ENCODE measurements at places on chromosomes 1 and 21.

- DNase-seq: no peak
Measured at GRCh38 chr1:35924838-35925237, 6.1 kb upstream of the AGO3 start.

DNA sequence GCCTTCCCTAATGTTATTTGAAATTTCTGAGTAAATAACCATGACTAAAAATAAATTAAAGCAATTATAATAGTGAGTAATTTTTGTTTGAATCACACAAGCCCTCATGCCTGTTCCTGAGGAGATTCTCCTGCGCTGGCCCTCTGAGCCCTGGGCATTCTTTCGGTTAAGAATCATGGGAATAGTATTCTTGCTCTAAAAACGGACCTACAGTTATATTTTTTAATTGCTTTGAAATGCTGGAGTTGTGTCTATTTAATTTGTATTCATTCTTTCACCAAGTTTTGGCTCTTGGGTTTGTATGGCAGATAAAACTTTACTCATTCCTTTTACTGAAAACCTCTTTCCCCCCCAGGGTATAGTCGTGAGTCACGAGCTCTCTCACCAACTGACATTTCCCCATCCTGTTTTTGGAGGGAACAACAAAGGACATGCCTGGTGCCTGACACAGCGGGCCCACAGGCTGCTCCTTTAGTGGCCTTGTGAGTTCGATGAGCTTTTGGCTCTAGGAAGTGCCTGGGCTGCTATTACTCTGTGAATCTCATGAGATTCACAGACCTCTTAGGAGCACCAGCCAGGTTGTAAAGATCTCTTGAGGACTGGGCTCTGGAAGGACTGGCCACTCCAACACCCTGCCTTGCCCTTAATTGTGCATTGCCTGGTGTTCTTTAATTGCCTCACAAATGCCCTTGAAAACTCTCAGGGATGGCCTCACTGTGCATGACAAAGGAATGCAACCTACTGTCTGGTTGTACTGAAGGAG lies 58.6 kb downstream of the DDR2 start:
- no peak for DNase-seq

GRCh38 chr1:160743266-160743665 lies 4.2 kb downstream of the SLAMF7 start:
- no peak for DNase-seq

GRCh38 chr1:77797991-77798390 lies 18.5 kb downstream of the MIGA1 start:
- DNase-seq: no peak

DNA sequence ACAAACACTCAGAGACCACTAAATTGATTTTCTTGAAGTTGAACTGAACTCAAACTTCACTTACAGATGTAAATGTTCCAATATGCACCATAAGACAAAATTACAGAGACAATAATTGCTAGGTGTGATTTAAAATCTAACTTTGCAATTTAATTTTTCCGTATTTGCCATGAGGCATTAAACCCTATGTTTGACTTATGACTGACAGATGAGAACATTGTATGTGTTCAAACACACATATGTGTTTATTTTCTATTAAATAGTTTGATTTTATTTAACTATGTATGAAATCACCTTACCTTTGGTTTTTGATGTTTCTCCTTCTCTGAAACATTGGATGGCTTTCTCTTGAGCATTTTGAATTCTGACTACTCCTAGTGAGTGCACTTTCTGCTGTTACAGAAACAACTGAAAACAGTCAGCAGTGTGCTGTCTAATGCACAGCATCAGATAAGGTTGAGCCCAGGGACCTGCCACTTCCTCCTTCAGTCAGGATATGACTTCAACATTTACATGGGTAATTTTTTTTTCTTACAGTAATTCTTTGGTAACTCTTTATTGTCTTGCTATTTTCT lies at the start of gene SAMSN1:
TSS of gene SAMSN1 (minus strand) at position 410 of the 575 bp plus-strand sequence. CDS start at position 356, 54 bp downstream.
- DNase-seq: no peak

GRCh38 chr1:88650676-88651418 lies 33.2 kb upstream of the PKN2 start:
- no peak for DNase-seq

- DNase-seq: no peak
Measured at GRCh38 chr1:203629507-203630082, 3.0 kb downstream of the ATP2B4 start.

- no peak for DNase-seq
Measured at GRCh38 chr1:29675481-29676263, 439.4 kb downstream of the PTPRU start.

DNA sequence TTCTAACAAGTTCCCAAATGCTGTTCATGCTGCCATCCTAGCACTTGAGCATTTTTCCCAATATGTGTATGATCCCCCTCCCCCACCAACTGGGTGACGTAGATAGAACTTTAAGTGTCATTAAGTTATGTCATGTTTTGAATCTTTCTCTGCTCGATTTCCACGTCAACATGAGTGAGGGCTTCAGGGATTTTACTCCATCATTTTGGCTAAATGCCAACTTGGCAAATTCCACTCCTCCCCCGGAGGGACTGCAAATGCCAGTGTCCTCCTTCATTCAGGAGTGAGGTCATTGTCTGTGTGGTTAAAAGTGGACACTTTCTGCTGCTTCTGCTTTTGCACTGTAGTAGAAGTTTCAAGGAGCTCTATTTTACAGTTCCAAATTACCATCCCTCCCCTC lies 201.7 kb downstream of the FGGY start:
- no peak for DNase-seq

- DNase-seq: no peak
Measured at GRCh38 chr1:6884652-6885153, 99.4 kb downstream of the CAMTA1 start.

DNA sequence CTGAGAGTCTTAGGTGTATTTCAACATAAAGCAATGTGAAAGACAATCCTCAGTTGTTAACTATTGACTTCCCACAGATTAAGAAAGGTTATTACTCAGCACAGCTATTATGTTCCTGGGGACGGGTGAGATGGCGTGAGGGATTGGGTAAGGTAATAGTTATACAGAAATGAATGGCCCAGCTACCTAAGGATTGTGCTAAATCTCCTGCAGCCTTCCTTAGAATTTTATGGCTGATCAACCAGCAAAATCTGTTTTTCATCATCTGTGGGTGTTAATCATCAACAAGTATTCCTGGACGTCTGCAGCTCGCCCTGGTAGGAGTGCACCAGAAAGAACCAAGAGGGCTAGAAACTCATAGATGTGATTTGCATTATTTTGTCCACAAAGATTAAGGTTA lies 146.0 kb upstream of the IVNS1ABP start:
- DNase-seq: no peak

GRCh38 chr1:243364330-243364729 lies 108.5 kb downstream of the SDCCAG8 start:
- no peak for DNase-seq

- DNase-seq: no peak
Measured at GRCh38 chr21:38905752-38906151, 100.0 kb downstream of the ETS2 start.

DNA sequence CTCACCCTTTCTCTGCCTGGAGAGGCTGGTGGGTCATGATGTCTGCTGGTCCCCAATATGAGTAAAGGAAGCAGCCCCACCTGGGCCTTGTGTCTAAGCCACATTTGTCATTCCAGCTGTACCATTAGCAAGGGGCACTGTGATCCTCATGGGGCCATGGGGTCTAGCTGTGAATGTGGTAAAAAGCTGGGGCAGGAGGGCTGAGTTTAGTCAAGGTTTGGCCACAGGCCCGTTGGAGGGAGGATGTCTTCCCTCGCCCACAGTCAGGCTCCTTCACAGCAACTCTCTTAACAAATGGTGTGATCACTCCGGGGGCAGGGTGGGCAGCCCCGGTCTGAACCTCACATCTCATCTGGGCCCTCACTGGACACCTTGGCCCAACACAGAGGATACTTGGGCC lies 115.4 kb downstream of the DMRTB1 start:
- DNase-seq: no peak

DNA sequence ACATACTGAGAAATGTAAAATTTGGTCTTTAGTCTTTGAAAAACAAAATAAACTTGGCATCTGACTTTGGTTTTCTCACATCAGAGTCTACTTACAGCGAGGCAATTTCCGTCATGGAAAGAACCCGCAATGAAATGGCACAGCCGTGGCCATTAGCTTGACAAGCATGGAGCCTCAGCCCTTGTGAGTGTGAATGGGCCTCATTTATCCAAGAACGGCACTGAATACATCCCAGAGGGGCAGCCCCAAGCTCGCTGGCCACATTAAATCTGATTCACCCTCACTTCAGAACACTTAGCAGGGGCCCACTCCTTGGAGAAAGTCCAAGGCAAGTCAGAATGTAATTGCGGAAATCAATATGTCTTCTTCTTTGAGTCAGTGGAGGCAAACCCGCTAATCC lies 64.8 kb downstream of the ERG start:
- DNase-seq: no peak

- no peak for DNase-seq
Measured at GRCh38 chr1:42949312-42950115, 9.2 kb downstream of the SLC2A1 start.

- DNase-seq: no peak
Measured at GRCh38 chr1:172342584-172343239, 77.8 kb upstream of the C1orf105 start.

DNA sequence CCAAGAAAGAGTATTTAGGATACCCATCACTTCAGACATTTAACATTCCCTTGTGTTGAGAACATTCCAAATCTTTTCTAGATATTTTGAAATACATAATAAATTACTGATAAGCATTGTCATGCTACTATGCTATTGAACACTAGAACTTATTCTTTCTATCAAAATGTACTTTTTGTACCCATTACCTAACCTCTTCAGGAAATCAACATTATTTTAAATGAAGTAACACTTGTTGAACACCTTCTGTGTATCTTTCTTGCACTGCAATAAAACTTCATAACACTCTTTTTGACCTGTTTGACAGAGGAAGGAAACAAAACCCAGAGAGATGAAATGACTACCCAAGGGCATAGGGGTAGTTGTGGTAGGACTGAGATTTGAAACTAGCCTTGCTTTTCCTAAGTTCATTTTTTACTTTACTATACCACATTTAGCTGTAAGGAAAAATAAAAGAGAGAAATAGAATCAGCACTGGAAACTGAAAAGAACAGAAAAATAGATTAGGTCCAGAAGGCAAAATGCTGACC lies 99.4 kb downstream of the UCHL5 start:
- no peak for DNase-seq

DNA sequence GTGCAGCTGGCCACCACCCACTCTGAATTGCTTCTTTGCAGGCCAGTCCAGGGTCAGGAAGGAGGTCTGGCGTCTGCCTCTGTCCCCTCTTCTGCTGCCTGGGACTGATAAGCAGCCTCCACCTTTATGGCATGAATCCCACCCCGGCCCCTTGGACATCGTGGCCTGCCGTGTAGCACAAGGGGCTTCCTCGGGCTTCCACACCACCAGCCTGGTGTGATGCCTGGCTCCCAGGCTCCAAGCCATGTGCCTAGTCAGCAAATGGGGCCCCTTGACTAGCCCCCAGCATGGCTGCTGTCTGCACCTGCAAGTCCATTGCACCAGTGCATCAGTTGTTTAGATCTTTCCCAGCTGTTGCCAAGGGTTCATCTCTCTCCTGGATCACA lies 9.9 kb upstream of the ARF1 start:
- no peak for DNase-seq

DNA sequence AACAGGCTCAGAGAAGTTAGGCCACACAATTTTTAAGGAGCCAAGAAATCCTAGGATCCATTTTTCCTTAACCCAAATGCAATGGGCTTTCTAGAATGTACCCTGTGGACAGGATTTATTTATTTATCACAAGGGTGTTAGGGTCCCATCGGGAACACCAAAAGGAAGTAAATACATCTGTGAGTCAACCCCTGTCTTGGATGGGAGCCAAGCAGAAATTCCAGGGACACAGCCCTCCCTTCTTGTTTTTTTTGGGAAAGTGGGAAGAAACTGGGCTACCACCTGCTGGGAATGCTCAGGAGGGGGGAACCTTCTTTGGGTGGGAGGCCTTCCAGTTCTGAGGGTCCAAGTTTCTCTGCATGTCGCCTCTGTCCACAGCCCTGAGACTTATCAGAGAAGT lies 1.3 kb downstream of the CRNN start:
- no peak for DNase-seq

GRCh38 chr1:35505911-35506798 lies 51.0 kb downstream of the KIAA0319L start:
- no peak for DNase-seq

DNA sequence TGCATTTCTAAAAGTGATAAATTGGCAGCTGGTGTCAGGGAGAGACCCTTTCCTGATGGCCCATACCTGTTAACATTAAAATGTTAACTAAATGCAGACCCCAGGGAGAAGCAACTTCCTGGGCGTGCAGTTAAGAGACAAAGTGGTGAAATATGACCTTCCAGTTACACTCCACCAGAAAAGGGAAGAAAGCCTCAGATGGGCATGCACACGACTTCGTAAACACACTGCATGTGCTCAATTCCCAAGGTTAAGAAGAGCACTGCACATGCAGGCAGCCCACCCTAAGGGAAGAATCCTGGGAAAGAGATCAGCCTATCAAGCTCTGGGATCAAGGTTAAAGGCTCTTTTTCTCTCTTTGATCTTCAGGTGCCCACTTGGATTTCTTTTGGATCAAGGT lies 9.7 kb upstream of the GBP6 start:
- DNase-seq: no peak

DNA sequence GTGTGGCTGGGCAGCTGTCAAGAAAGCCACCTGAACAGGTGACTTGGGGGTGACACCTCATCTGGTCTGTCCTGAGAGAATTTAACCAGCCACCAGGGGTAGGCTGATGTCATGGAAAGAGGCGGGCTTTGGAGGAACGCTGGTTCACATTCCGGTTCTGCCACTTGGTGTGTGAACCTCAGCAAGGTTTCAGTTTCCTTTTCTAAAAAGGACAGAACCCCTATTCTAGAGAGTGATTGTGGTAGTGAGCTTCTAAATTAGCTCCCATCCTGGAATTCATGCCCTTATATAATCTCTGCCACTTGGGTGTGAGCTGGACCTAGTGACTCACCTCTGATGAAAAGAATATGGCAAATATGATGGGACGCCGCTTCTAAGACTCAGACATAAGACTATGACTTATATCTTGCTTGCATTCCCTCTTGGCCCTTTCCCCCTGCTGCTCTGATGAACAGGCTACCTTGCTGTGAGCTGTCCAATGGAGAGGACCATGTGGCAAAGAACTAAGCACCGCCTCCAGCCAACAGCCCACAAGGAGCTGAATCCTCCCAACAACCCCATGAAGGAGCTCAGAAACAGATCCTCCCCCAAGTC lies 332.1 kb downstream of the RRAGC start:
- no peak for DNase-seq

- DNase-seq: no peak
Measured at GRCh38 chr21:43764576-43765495, 11.3 kb downstream of the CSTB start.

DNA sequence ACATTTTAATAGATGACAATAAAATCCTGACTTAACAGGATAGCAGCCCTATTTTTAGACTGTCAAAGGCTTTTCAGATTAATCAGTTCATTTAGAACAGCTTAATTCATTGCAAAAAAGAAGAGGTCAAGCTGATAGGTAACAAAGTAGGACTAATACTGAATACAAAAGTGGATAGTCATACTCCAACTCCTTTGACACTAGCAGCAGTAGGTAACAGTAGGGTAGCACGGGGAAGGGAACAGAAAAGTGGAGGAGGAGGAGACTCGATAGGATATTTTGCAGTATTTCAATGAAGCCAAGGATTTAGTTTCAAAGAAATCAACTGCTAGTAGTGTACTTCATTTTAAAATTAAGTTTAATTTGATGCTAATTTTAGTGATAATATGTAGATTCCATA lies 51.1 kb downstream of the USP1 start:
- DNase-seq: no peak

Data from NCI-H1092 treated with DMSO at 0.1 percent for 48 hours (cell line).